ENCODE measurements at places on chromosomes 3 and 15. TPM values are rescaled to one million over a fixed set of nuclear protein-coding genes. Genes with fewer than 3 reads are reported as not detected.

PLCH1 gene
- 12.8 TPM for total RNA-seq

GOLGA8G gene
- total RNA-seq, result not detected

GABRG3 gene
- total RNA-seq, result 3.4 TPM

CYP11A1 gene
- not detected for total RNA-seq

ARGFX gene
- total RNA-seq, result not detected

C3orf22 gene
- total RNA-seq, result not detected

TLR9 gene
- not detected for total RNA-seq

TMEM212 gene
- not detected for total RNA-seq

PP2D1 gene
- not detected for total RNA-seq

LDHAL6B gene
- total RNA-seq, result not detected

ATXN7 gene
- total RNA-seq, result 5.8 TPM

UROC1 gene
- not detected for total RNA-seq

ROPN1B gene
- not detected for total RNA-seq

TUSC7 gene
- total RNA-seq, result not detected

WDR49 gene
- not detected for total RNA-seq

ELL3 gene
- 51.2 TPM for total RNA-seq

RNF111 gene
- 8.8 TPM for total RNA-seq

ITPKA gene
- 20.0 TPM for total RNA-seq

ST8SIA2 gene
- total RNA-seq, result not detected

HESX1 gene
- 3.6 TPM for total RNA-seq

MGLL gene
- not detected for total RNA-seq

SH2D7 gene
- total RNA-seq, result not detected

HACD3 gene
- total RNA-seq, result 153 TPM

DUOX2 gene
- total RNA-seq, result not detected

Data from G401 (cell line).